ENCODE measurements at places on chromosomes 11 and 22. TPM values are rescaled to one million over a fixed set of nuclear protein-coding genes. Genes with fewer than 3 reads are reported as not detected.

- DNase-seq = peak; percentile 96
Measured at GRCh38 chr22:37538590-37539357, 19.6 kb upstream of the CARD10 start.

DNA sequence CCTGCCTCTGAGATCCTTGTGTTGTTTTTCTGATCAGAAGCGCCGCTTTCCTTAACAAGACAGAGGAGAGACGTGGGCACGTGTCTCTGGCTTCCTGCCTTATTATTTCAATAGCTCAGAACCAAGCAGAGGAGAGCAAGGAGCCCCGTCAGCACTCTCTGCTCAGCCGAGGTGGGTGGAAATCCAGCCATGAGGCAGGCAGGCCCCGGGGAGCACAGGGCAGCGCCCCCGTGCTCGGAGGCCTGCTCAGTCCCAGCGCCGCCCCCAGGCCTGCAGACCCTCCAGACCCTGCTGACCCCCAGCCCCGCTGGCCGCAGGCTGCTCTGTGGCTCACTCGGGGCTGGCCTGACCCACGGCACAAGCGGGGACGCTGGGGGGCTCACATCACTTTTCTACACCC, 162.8 kb downstream of the BRD1 start:
- DNase-seq = no peak

DNA sequence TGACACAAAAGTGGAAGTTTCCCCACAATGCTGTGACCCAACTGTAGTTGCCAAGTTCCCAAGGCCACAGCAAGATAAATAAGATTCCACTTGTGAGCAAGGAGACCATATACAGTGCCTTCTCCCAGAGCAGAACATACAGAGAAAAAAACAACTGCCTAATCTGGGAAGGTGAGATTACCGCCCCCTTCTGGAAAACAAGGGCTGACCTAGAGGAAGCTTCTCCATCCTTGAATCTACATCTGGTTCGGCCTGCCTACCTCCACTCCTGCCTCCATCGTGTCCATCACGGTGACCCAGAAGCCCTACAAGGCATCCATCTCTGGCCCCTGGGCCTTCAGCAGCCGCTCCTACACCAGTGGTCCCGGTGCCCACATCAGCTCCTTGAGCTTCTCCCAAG, 6.1 kb upstream of the RNASEH2C start:
- DNase-seq = no peak

Gene ACR
- total RNA-seq = 0.72 TPM

Gene ARHGAP20
- 0.68 TPM for total RNA-seq

DNA sequence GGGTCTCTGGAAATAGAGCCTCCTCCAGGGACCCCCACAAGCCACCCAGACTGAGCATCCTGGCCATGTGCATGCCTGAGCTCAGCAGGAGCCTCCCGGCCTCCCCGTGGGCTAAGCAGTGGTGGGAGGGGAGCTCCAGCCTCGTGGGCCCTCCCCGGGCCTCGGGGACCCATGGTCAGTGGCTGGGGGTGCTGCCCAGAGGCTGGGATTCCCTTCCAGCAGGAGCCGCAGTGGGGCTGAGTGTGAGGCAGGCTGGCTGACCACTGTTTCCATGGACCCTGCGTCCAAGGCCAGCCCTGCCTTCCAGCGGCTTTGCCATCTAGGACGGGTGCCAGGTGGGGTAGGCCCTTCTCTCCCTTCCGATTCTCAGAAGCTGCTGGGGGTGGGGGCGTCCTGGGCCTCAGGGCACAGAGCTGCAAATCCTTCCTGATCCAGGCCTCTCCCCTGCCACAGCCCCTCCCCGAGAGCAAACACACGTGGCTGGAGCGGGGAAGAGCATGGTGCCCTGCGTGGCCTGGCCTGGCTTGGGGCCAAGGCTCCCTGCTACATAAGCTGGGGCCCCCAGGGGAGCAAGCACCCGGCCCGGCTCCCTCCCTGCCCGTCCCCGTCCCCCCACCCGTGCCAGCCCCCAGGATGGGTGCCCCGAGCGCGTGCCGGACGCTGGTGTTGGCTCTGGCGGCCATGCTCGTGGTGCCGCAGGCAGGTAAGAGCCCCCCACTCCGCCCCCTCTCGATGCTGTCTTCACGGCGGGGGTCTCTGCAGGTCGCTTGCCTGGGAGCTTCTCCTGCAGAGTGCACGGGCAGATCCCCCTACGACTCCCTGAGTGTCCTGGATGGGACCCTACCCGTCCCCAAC, at the start of gene MUC5B:
MUC5B (plus strand) TSS at position 576 of the 855 bp plus-strand sequence; CDS start at position 634, 58 bp downstream.
- peak; percentile 21 for DNase-seq

Gene SHISA8
- not detected for total RNA-seq

DNA sequence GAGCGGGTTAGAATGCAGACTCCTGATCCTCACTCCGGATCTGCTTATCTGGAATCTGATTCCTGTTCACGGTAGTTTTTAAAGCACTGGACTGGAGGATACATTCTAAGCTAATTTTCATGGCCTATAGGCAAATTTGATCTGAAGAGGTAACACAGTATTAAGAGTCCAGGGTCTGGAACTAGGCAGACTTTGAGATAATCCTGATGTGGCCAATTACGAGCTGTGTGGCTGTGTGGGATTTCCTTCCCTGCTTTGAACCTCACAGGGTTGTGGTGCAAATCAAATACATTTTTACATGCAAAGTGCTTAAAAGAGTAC, 285.2 kb downstream of the MIAT start:
- no peak for DNase-seq

Gene LRP4
- total RNA-seq = 1.2 TPM

DNA sequence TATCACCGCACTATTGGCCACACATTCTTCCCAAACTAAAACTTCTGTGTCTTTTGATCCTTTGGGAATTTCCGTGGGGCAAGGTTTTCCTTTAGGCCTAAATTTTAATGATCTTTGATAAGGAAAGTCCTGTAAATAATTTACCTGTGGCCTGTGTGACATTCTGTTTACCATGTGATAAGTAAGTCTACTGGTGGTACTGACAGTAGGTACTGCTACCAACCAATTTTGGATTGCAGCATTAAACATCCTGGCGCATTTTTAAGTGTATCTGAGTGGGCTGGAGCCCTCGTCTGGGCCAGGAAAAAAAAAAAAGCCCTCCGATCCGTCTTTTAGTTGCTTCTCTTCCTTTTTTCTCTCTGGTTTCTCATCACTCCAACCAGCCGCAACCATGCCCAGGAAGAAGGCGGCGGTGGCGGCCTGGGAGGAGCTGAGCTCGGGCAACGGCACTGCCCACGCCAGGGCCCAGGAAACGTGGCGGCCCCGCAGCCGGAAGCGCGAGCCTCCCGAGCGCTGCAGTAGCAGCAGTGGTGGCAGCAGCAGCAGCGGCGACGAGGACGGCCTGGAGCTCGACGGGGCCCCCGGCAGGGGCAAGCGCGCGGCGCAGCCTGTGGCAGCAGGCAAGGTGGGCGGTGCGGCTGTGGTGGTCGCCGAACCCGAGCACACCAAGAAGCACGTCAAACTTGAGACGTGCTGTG, 33.6 kb downstream of the ASRGL1 start:
- peak; percentile 31 for DNase-seq

Gene UEVLD
- total RNA-seq = 9.5 TPM

Gene VSIG10L2
- not detected for total RNA-seq

GRCh38 chr11:2653198-2653551, 46.6 kb downstream of the KCNQ1OT1 start:
- no peak for DNase-seq

Gene CDC42BPG
- total RNA-seq = 0.99 TPM

DNA sequence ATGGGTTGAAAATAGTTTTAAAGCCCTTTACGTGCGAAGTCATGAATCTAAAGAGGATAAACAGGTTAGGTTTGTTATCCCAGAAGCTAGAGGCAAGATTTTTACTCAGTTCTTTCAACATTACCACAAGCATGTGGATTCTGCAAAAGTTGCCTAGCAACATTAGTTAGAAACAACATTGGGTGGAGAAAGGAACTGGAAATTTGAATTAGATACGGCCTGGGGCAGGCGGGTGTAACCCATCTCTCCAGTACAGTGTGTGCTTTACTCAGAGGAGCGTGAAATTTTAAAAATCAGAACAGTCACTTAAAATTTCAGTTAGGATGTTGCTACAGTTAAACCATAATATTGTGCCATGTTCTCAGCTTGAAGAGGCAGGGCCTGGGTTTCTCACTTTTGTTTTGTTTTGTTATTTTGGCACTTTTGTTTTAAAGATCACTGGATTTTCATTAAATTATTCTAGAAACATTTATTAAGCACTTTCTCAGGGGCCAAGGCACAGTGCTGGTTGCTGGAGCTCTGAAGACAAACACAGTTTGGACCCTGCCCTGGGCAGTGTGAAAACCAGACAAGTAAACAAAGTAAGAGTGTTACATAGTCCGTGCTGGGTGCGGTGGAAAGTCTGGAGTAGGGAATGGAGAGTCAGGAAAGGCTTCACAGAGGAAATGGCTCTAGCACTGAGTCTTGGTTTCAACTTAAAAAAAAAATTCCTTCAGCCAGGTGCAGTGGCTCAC, 4.4 kb upstream of the WEE1 start:
- DNase-seq = peak; percentile 85

DNA sequence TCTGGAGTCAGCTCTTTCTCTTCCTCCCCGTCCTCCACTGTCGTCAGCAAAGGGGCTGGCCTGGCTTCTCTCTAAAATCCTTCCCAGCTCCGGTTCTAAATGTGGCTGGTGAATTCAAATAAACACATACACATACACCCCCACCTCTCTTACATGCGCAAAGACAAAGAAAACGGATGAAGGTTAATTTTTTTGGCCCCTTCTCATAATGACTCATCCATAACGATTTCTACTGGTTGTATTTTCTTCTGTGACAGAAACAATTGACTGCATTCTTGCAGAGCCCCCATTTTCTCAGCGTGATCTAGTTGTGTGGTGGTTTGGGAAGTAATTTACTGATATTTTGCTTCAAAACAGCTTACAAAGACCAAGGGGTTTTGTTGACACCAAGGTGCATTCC, 130.0 kb upstream of the NTM start:
- DNase-seq = no peak

GRCh38 chr11:41522391-41522790, 62.9 kb upstream of the LRRC4C start:
- no peak for DNase-seq

Gene SCO2
- 0.80 TPM for total RNA-seq

DNA sequence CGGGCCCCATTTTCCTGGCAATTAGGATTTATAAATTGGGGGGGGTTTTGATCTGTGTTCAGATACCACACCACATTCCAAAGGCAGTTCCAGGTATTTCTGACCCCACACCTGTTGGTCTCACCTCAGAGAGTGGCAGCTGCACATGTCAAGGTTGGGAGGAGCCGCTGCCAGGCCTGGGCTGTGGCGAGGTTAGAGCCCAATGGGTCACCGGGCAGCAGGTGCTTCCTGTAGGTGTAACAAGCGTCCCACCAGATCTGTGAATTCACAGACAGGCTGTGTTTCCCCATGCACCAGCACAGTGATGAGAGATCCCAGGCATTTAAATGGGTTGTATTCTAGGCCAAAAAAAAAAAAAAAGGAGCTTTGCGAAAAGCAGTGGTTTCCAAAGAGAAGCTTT, 58.6 kb downstream of the CABIN1 start:
- no peak for DNase-seq

DNA sequence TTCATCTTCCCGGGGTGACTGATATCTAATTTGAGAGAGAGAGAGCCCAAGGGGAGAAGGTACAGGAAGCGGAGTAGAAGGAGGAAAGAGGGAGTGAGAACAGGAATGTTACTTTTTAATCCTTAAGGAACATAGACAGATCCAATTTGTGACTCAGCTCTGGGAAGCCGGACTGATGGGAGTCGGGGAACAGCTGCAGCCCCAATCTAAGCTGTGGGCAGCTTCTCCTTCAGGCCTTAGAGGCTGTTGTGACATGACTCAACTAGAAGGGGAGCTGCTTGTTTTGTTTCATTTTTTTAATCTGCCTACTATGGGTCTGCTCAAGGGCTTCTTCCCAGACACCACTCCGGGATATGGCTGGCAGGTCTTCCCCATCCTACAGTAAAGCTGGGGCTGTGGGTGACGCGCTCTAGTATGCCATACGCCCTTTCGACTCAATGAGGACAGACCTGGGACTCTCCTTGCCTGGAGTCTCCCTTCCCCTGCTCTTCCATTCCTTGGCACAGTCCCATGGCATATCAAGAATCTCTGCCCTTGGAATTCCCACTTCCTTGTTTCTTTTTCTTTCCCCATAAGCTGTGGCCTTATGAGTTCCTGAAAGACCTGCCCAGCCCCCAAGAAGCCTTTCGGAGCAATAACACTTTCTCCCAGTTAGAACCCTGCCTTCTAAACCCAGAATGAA, 103.3 kb upstream of the AKIP1 start:
- DNase-seq = no peak

DNA sequence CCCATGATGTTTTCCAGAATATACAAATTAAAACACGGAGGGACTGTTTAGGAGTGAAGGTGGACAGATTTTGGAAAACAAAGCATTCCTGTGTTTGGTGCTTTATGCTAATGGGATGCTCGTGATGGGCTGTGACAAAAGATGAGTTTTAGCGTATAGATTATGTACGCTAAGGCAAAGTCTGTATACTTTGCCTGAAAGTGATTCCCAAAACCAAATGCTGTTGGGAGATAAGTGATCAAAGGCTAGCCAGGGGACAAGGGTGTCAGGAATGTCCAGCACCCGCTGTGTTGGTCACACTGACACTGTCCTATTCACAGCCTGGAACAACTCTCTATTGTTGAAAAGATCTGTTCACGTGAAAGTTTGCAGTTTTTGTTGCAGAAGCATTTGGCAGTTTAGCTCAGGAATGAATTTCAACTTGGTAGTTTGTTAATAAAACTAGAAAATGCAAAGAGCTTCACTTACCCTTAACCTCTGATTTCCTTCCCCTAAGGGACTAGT, 1.5 kb downstream of the JAM3 start:
- no peak for DNase-seq

GRCh38 chr11:61503135-61503770, 5.3 kb upstream of the LRRC10B start:
- DNase-seq = no peak

DNA sequence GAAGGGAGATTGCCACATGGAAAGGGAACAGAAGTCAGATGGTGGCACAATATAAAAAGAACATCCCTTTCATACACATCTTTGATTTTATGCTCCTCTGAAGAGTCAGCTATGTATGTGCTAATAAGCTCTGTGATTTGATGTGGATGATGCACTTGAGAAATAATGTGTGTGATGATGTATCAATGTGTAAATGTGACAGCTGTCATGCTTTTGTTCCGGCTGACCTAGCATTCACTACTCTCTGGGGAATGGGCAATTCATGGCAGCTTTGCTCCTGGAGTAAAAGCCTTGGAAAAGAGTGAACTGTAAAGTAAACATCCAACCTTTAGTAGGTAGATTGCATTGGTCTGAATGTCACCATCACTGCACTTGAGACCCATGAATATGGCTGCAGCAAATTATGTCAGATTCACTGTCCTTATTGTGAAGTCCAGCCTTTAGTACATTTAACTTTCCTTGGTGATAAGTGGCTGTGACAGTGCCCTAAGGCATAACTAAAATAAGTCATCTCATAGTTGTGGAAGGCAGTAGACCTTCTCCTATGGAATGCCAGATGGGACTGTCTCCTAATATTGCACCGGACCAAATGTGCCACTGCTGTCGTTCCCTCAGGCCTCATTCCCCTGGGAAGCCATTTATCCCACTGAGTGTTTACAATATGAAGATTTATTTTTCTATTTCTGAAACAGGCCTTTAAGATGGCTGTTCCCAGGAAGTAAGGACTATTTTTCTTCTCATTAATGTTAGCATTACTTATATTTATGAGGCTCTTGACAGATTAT, 178.2 kb upstream of the CCDC90B start:
- DNase-seq = no peak

Gene SLC5A12
- total RNA-seq = 1.2 TPM

GRCh38 chr22:36968249-36968964, 50.8 kb downstream of the TST start:
- DNase-seq = no peak

Gene DCDC1
- total RNA-seq = 3.0 TPM

Measured in right lobe of liver (tissue), 6 donors.